ENCODE measurements at places on chromosomes 11 and 22. TPM values are rescaled to one million over a fixed set of nuclear protein-coding genes. Genes with fewer than 3 reads are reported as not detected.

Gene CSF2RB
- not detected for total RNA-seq

Gene VWCE
- total RNA-seq = 12.3 TPM

- DNase-seq = no peak
Observed at GRCh38 chr22:35733791-35734516, 16.3 kb downstream of the APOL5 start.

DNA sequence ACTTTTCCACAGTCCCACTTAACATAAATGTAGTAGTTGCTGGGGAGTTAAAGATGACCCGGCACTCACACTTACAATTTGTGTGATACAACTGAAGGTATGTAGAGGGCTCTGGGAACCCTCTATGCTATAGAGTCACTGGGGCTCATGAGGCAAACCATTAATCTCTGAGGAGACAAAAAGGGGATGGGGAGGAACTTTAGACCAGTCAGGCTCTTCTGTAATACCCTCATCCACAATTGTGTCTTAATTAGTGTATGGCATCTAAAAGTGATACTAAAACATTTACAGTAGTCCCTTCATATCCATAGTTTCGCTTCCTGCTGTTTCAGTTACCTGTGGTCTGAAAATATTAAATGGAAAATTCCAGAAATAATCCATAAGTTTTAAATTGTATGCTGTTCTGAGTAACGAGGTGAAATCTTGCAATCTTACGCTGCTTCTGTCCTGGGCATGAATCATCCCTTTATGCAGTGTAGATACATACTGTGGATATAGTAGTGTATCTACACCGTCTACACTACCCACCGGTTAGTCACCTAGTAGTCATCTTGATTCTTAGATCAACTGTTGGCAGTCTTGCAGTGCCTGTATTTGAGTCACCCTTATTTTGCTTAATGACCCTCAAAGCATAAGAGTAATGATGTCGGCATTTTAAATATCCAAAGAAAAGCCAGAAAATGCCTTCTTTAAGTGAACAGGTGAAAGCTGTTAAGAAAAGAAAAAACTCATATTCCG is 12.2 kb downstream of the CBL start:
- DNase-seq = no peak

Gene GRAMD1B
- total RNA-seq = 21.2 TPM

- DNase-seq = no peak
Observed at GRCh38 chr11:112805658-112806057, 155.6 kb upstream of the NCAM1 start.

Gene SYCE3
- total RNA-seq = not detected

Measured in H1 (cell line).